Effector memory CD8-positive, alpha-beta T cell (primary cell): ENCODE measurements at places on chromosomes 6 and 20.

DNA sequence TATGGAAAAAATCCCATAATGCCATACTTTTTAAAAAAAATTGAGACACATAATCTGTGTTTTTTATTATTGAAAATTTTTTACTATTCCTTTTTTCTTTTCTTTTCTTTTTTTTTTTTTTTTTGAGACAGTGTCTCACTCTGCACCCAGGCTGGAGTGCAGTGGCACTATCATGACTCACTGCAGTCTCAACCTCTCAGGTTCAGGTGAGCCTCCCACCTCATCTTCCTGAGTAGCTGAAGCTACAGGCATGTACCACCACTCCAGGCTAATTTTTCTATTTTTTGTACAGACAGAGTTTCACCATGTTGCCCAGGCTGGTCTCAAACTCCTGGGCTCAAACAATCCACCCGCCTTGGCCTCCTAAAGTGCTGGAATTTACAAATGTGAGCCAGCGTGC lies 100.4 kb downstream of the AFG1L start:
- peaks cover 11% of the 10 kb centered on the region for H3K36me3 ChIP-seq
- H3K27me3 ChIP-seq = no peaks in the 10 kb centered on the region
- no peak overlapping the region for H3K4me3 ChIP-seq
- DNase-seq = no peak
- no peaks in the 10 kb centered on the region for H3K4me1 ChIP-seq

- H3K36me3 ChIP-seq = peaks cover 87% of the 10 kb centered on the region
- H3K4me3 ChIP-seq = no peak overlapping the region
- H3K27ac ChIP-seq = no peak overlapping the region
- H3K27me3 ChIP-seq = no peaks in the 10 kb centered on the region
- peaks cover 2% of the 10 kb centered on the region for H3K4me1 ChIP-seq
Measured at GRCh38 chr20:37209661-37210314, 30.4 kb upstream of the MROH8 start.

DNA sequence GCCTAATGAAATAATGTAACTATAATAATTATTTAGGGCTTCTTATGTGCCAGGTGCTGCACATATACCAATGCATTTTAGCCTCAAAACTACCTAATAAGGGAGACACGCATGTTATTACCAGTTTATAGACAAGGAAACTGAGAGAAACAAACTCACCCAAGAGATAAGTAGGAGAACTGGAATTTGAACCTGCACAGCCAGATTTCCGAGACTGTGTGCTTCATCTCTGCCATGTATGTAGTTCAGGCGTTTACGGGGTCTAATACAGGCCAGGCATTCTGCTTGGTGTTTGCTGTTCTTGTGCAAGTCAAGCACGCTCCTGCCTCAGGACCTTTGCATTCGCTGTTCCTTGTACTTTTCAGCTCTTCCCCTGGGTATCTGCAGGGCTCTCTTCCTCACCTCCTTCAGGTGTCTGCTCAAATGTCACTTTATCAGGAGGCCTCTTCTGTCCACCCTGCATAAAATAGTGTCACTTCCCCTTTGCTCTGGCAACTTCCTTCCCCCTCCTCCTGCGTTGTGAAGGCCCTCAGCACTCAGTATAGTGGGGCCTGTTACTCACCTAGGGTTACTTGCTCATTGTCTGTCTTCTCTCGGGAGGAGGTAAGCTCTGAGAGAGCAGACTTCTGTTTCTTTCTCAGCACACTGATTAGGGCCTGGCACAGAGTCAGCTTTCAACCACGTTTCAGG lies 6.1 kb upstream of the NSFL1C start:
- DNase-seq = no peak
- peaks cover 3% of the 10 kb centered on the region for H3K4me1 ChIP-seq
- no peak overlapping the region for H3K4me3 ChIP-seq
- peaks cover under 1% of the 10 kb centered on the region for H3K36me3 ChIP-seq

GRCh38 chr20:36175016-36175415 lies 20.5 kb downstream of the EPB41L1 start:
- no peaks in the 10 kb centered on the region for H3K36me3 ChIP-seq
- H3K4me3 ChIP-seq = no peak overlapping the region
- peaks cover 13% of the 10 kb centered on the region for H3K27me3 ChIP-seq
- DNase-seq = no peak
- peaks cover 3% of the 10 kb centered on the region for H3K4me1 ChIP-seq

GRCh38 chr20:16678779-16679178 lies 51.0 kb upstream of the SNRPB2 start:
- H3K27me3 ChIP-seq = peaks cover 11% of the 10 kb centered on the region
- no peaks in the 10 kb centered on the region for H3K4me1 ChIP-seq
- no peaks in the 10 kb centered on the region for H3K36me3 ChIP-seq
- DNase-seq = no peak

- no peak for DNase-seq
- H3K4me3 ChIP-seq = no peak overlapping the region
- H3K36me3 ChIP-seq = no peaks in the 10 kb centered on the region
- H3K27me3 ChIP-seq = no peaks in the 10 kb centered on the region
- peaks cover 17% of the 10 kb centered on the region for H3K4me1 ChIP-seq
- H3K27ac ChIP-seq = peak overlapping the region; percentile 64
Measured at GRCh38 chr6:127762284-127762683, 138.6 kb downstream of the THEMIS start.

DNA sequence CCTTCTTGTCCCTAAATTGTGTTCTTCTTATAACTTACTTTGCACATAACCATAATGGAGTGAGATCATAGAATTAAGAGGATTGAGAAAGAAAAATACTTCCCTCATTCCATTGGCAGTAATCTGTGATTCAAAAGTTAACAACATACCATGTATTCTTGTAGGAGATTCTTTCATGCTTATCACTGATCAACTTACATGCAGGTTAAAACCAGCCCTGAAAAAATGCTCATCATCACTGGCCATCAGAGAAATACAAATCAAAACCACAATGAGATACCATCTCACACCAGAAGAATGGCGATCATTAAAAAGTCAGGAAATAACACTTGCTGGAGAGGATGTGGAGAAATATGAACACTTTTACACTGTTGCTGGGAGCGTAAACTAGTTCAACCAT lies 36.5 kb upstream of the GFRAL start:
- no peak for DNase-seq
- no peak overlapping the region for H3K27ac ChIP-seq
- no peaks in the 10 kb centered on the region for H3K27me3 ChIP-seq

DNA sequence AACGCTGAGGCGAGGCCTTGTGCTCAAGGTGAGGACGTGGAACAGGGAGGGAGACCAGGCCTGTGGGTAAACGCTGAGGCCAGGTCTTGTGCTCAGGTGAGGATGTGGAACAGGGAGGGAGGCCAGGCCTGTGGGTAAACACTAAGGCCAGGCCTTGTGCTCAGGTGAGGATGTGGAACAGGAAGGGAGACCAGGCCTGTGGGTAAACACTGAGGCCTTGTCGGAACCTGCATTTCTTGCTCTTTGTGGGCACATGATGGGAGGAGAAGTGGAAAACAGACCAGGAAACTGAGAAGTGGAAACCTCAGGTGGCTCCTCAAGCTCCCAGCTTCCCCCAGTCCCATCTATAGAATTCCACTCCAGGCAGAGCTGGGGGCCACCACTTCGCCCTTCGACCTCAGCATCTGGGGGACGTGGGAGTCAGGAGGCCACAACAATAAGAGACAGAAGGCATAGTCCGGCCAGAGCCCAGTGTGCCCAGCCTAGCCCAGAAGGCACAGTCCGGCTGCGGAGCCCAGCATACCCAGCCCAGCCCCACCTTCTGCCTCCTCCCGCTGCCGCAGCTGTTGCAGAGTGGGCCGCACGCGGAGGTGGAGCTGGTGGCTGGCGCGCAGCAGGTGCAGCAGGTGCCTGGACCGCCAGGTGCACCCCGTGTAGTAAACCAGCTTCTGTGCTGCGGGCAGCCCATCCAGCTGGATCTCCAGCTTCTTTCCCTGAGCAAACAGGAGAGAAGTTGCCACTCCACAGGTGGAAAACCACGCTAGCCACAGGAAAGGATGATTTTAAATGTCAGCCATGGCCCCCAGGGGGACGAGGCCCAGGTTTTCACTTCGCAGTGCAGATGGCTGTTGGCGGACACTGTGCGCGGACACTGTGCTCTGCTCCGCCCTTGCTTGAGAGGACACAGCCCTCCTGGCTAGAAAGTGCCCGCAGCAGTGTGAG lies 17.5 kb downstream of the FRMD1 start:
- no peak overlapping the region for H3K27ac ChIP-seq
- no peak for DNase-seq
- H3K36me3 ChIP-seq = peaks cover 2% of the 10 kb centered on the region
- no peak overlapping the region for H3K4me3 ChIP-seq
- no peaks in the 10 kb centered on the region for H3K27me3 ChIP-seq

DNA sequence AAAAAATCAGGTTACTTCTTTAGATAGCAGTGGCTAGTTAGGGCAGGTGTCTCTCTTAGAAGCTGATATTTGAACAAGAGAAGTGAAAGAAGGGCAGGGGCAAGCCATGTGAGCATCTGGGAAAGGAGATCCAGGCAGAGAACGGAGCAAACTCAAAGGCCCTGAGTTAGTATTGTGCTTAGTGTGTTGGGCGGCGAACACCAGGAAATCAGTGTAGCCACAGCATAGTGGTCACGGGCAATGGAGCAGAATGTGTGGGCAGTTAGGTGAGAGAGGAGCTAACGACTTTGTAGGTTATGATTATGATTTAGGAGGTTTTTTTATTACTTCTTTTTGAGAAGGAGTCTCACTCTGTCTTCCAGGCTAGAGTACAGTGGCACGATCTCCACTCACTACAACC lies 229.3 kb downstream of the TMEM242 start:
- H3K36me3 ChIP-seq = peaks cover 6% of the 10 kb centered on the region
- DNase-seq = no peak
- no peak overlapping the region for H3K4me3 ChIP-seq
- H3K27me3 ChIP-seq = no peaks in the 10 kb centered on the region
- H3K4me1 ChIP-seq = peaks cover 49% of the 10 kb centered on the region
- H3K27ac ChIP-seq = peak overlapping the region; percentile 38

DNA sequence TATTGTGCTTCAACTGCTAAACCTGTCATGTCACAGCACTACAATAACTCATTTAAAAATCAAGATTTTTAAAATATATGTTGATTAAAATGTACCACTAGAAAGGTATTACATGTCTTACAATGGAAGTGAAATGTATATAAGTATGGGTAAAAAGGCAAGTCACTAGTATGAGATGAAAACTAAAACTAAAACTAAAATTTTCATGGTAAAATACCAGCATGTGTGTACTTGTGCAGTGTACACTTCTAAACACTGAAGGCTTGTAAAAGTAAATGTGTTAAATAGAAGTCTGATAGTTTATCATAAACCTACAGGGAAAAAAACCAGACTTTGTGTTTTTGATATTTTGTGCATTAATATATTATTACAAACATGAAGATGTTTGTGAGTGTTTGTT lies 13.7 kb upstream of the TMEM244 start:
- no peak for DNase-seq
- H3K36me3 ChIP-seq = no peaks in the 10 kb centered on the region
- H3K27me3 ChIP-seq = no peaks in the 10 kb centered on the region
- H3K4me3 ChIP-seq = no peak overlapping the region

- H3K4me3 ChIP-seq = no peak overlapping the region
- DNase-seq = no peak
- H3K27me3 ChIP-seq = peaks cover 51% of the 10 kb centered on the region
Measured at GRCh38 chr6:132933090-132933489, 118.7 kb downstream of the RPS12 start.

DNA sequence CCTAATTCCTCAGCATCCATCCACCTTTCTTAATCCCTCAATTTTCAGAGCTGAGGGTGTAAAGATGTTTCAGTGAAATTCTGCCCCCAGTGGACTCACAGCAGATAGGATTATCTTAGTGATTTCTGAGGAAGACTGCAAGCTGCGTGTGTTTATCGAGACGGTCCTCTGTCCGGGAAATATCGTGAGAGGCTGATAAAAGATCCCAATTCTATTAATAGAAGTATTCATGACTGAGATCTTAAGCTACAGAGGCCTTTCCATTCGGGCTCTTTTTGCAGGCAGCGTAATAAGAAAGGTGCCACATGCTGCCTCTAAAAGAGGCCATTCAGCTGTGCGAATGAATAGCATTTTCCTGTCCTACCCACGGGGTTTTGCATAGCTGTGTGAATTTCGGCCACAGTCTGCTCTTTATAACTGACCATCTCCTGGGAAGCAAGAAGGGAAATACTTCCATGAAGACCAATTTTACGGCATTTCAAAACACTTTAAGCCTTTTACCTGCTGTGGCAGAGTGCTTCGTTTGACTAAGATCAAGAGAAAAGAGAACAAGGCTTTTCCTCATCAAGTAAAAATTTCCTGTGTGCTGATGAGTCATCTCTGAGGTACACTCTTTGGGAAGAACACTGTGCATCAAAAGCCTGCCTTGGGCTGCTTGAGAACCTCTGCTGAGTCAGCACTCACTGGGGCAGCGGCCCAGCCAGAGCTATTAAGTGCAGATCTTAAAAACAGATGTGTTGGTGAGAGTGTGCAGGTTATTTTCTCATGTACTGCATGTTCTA lies 208.8 kb downstream of the ARHGAP18 start:
- peaks cover 7% of the 10 kb centered on the region for H3K4me1 ChIP-seq
- no peaks in the 10 kb centered on the region for H3K27me3 ChIP-seq
- H3K27ac ChIP-seq = no peak overlapping the region
- H3K36me3 ChIP-seq = no peaks in the 10 kb centered on the region
- no peak for DNase-seq

- DNase-seq = no peak
- no peak overlapping the region for H3K27ac ChIP-seq
- H3K4me3 ChIP-seq = no peak overlapping the region
- no peaks in the 10 kb centered on the region for H3K27me3 ChIP-seq
- no peaks in the 10 kb centered on the region for H3K4me1 ChIP-seq
Measured at GRCh38 chr6:94357381-94357980, 938.1 kb upstream of the EPHA7 start.

GRCh38 chr6:170297576-170298330 lies 6.9 kb upstream of the DLL1 start:
- H3K4me3 ChIP-seq = no peak overlapping the region
- H3K36me3 ChIP-seq = no peaks in the 10 kb centered on the region
- H3K4me1 ChIP-seq = peaks cover 19% of the 10 kb centered on the region
- no peak overlapping the region for H3K27ac ChIP-seq

DNA sequence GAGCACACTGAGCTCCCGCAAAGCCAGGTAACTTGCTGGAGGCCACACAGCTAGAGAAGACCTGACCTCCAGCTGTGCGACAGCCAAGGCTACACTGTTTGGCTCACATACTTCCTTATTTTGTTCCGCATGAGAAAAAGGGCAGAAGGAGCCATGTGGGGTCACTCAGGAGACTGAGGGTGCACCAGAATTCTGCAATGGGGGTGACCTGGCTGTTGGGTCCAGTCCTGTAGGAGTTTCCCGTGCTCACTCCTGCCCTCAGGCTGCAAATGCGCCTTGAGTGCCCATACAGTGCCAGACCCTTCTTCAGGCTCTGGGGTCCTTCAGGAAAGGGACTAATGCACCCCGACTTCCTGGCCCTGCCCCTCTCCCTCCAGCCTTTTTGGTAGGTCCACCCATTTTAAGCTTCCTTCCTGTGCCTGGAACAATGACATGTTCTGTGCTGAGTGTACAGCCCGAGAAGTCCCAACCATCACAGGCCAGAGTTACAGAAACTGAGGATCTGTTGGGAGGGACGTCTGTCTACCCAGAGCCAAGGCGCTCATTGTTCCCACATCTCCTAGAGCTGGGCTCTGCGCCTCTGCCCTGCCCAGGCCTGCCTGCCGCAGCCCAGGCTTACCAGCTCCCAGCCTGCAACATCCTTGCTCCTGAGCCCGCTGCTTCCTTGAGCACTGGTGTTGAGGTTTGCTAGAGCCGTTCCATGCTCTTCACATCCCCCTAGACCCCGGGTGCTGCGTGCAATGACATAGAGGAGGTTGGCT lies 33.5 kb upstream of the CD93 start:
- H3K4me3 ChIP-seq = no peak overlapping the region
- no peak for DNase-seq
- peaks cover 37% of the 10 kb centered on the region for H3K27me3 ChIP-seq
- peaks cover 2% of the 10 kb centered on the region for H3K4me1 ChIP-seq
